ENCODE measurements at places on chromosomes 11 and 22. TPM values are rescaled to one million over a fixed set of nuclear protein-coding genes. Genes with fewer than 3 reads are reported as not detected.

TPBGL gene
- not detected for total RNA-seq

PNPLA5 gene
- not detected for total RNA-seq

KCNJ5 gene
- 3.6 TPM for total RNA-seq

DNA sequence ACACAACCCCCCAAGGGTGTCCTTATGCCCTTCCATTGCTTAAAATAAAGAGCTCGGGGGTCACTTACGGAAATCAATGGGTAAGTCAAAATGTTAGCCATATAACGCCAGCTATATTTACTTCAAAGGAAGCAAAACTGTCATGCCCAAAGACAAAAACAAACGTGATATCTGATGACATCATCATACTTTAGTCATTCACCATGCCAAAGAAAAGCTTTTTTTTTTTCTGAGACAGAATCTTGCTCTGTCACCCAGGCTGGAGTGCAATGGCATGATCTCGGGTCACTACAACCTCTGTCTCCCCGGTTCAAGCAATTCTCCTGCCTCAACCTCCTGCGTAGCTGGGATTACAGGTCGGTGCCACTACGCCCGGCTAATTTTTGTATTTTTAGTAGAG is 47.7 kb upstream of the SC5D start:
- no peak for DNase-seq

GRCh38 chr22:37218771-37219411 is 6.6 kb upstream of the SSTR3 start:
- no peak for DNase-seq

DNA sequence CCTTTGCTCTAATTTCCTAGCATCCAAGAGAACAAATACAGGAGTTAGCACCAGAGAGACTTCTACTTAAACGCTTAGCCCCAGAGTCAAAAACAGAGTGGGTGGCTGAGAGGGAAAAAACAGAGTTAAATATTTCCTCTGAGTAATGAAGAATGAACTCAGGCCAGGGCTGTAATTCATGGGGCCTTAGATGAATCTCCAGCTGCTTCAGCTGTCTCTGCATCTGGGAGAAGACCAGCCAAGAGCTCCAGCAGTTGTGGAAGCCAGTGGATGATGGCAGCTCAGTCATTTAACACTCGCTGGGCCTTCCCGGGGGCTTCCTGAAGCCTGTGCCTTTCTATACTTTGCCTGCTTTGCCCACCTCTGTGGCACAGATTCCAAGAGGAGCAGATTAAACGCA is 5.7 kb upstream of the ADAMTS15 start:
- no peak for DNase-seq

GRCh38 chr11:117910525-117910924 is 18.7 kb downstream of the TMPRSS13 start:
- peak; percentile 36 for DNase-seq

DNA sequence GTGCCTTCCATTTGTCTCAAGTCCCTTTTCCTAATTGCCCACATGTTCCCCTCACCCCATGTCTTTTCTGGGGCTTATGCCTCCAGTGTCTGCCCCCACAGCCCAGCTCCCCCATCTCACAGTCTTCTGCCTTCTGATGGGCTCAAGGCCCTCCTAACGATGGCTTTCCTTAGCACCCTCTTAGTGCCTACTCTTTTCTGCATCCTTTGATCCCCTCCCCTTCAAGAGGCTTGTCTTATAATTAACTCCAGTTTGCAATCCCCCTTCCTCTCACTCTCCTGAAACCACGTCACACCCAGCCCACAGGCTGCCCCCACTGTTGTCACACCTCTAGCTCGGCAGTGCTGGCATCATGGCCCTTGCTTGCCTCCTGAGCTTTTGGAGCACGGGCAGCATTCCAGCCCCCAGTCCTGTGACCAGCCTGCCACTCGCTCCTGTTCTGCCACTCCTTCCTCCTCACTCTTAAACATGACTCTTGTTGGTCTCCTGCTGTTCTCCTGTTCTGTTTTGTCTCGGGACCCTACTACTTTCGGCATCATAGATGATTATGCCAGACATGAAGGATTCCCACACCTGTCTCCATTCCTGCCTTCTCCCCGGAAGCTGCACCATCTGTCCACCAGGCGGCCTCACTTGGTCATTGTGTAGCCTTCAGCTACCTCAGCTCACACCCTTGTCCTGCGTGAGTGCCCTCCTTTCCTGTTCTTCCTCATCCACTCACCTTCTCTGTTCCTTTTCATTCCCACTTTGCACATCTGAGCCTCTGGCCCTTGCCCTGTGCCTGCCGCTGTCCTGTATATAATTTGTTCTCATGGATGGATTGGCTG is 26.1 kb downstream of the UBE2L3 start:
- no peak for DNase-seq

- DNase-seq = no peak
These were observed 29.3 kb upstream of the MMP7 start for GRCh38 chr11:102559839-102560238.

DNA sequence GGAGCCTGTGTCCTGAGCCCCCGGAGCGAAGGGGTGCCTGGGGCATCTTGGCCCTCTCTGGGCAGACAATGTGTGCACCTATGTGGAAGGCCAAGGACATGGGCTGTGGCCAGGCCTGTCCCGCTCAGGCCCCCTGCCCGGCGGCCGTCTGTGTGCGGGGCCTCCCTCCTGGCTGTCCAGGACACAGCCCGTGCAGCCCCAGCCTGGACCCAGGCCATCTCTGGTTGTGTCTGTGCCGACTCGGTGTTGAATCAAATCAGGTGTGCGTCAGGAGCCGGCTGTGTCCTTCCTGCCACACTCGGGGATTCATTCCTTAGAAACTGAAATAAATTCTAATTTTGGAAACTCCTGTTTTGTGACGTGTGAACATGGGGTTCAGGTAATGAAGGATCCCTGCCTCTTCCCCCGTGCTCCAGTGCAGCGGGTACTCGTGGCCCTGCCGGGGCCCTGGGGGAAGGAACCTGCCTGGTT is 1.5 kb upstream of the SELENOO start:
- no peak for DNase-seq

- peak; percentile 82 for DNase-seq
These were observed at the start of gene CHADL for GRCh38 chr22:41240377-41241132. TSS of gene CHADL (minus strand) at chr22:41240931. CDS start at chr22:41240881, 50 bp downstream.

GRCh38 chr11:124884340-124884739 is 13.3 kb downstream of the ROBO4 start:
- peak; percentile 22 for DNase-seq

- peak; percentile 82 for DNase-seq
These were observed 107.4 kb downstream of the ZBTB16 start for GRCh38 chr11:114166897-114167323.

DNA sequence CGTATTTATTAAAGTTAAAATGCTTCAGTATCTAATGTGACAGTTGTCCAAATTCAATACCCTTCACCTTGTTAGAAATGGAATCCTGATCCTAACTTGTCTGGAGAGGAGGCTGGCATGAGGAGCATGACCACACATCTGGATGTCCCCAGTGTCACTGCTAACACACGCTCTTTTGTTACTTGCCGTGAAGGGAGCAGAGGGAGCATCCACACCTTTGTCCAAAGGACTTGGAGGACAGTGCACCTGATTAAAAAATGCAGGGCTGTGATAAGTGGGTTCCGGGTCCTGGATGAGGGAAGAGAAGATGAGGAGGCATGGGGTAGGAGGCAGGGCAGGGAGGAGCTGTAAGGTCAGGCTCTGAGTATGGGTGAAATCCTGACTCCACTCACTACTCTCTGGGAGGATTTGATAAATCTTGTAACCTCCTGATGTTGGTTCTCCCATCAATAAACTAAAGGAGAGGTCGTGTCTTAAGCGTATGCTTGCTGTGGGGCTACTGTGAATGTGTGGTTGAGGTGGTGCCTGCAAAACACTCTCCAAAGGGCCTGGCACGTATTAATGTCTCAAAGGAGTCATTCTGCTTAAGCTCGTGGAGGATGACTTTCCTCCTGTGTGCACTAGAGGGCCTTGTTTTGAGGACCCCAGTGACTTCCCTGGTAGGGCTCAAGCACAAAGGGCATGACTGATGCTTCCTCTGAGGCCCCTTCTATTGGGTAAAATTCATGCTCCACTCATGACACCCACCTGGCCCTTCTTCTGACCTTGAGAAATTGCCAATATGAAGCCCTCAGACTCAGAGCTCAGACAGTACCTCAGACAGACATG is 16.8 kb upstream of the IGLL5 start:
- DNase-seq = no peak

DNA sequence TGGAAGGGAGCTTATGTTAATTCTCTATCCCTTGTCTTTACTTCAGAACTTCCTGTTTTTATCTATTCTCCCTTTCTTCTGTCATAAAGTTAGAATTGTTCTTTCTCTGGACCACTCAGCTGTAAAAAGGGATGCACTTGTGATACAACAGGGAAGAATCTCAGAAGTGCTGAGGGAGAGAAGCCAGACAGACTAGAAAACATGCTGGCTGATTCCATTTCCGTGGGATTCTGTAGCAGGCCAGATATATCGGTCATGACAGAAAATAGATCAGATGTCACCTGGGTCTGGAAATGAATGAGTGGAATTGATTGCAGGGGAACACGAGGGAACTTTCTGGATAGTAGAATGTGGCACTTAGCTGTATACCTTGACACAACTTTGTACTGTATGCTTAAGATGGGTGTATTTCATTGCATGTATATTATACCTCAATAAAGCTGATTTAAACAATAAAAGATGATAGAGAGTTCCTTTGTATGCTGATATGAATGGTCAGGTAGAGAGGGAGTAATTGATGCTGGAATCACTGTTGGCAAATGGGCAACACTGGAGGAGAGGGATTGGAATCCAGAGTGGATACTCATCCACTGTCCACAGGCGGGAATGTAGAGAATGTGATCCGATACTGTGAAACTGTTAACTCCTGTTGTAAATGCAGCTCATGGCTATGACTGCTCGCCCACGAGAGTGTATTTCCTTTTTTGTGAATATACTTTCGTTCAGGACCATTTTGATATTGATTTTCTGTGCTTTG is 59.6 kb downstream of the ATXN10 start:
- DNase-seq = no peak

- peak; percentile 96 for DNase-seq
These were observed 8.2 kb upstream of the TBC1D22A start for GRCh38 chr22:46754110-46754799.

GRCh38 chr11:59025097-59025496 is 61.0 kb upstream of the GLYATL1B start:
- no peak for DNase-seq

- DNase-seq = no peak
These were observed 57.3 kb downstream of the OTOG start for GRCh38 chr11:17604201-17604914.
